ENCODE measurements at places on chromosomes 3 and 15.

DNA sequence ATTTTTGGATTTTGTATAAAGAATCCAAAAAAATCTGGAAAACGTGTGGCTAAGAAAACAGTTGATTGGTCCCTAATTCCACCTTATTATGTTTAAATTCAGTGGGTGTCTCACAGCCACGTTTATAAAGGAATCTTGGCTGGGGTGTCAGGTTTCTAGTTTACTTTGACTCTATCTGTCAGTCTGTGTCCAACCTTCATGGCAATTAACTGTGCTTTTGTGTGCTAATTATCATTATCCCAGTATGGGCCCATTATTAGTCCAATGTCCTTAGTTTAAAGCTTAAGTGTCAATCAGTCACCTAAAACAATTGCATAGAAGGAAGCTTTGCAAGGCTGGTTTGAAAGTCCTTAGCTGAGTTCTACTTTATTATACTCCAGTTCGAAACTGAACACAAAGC lies 3.7 kb upstream of the CNTN4 start:
- no peak for DNase-seq

- DNase-seq = no peak
These were observed 5.5 kb upstream of the ZNF662 start for GRCh38 chr3:42900226-42901072.

- DNase-seq = no peak
These were observed 3.4 kb downstream of the IGF1R start for GRCh38 chr15:98651581-98652220.

- no peak for DNase-seq
These were observed 8.5 kb upstream of the CHMP2B start for GRCh38 chr3:87218560-87218959.

DNA sequence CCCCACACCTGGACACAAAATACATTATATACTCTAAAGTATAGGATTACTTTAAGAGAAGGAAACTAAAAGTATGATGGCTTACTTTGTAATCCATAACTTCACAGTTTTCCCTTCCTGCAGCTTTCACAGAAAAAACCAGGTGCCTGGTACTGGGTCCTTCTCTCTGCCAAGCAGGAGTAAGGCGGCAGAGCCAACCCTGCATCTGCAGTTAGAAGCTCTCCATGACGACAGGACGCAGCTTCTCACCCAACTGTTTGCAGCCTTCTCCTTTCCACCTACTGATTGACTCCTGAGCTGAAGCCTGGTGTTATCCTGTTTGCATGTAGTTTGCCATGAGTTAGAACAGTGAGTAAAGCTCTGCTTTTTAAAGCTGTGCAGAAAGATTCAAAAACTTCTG lies 6.7 kb downstream of the MRAS start:
- DNase-seq = no peak

DNA sequence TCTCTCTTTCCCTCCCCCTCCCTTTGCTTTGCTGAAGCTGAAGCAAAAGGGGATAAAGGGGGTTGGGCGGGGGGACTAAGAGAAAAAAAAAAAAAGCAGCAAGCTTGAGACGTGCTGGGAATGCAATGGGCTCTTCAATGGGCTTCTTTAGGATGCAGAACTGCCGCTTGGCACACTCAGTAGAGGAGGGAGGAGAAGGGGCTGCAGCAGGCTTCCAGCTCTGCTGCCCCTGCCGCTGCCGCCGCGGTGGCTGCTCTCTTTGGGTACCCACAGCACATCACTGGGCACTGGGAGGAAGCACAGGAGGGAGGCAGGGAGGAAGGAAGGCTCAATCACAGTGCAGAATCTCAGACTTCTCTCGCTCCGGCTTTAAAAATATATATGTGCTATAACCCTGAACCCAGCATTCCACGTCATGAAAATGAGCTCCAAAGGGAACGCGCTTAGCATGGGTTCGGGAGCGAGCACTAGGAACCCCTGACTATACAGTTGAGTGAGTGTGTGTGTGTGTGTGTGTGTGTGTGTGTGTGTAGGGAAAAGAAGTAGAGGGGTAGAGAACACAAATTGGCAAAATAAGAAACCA lies 3.5 kb downstream of the SLITRK3 start:
- DNase-seq = no peak

- DNase-seq = no peak
These were observed 2.2 kb downstream of the PTPRG start for GRCh38 chr3:61563313-61564271.

DNA sequence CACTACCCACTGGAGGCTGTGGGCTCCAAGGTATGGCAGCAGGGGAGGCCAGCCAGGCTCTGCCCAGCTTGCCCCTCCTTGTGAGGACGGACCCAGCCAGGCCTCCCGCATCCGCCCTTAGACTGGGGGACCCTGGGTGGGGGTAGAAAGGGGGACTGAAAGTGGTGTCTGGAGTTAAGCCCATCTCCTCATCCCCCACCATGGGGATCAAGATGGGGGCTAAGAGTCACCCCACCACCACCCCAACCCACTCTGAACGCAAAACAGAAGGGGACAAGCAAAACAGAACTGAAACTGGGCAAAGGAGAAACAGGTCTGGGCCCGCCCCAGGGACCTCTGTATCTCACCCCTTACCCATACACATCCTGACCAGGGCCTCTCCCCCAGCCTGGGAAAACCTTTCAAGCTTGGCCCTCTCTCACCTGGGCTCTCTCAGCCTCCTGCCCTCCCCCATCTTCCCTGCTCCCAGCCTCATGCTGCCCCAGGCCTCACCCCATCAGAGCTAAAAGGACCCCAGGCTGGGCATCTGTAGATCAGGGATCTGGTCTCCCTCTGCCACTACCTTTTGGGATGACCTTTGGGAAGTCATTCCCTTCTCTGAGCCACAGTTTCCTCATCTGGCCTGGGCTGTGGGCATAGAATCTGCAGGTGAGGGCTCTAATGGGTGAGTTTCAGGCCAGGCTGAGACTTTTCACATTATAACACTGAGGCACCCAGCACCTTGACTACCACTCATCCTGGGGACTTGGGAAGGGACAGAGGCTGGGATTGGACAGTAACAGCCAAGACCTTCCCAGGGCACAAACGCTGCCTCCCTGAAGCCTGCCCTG lies 30.0 kb upstream of the CYP11A1 start:
- DNase-seq = no peak

GRCh38 chr3:63933459-63933858 lies 21.3 kb upstream of the SCAANT1 start:
- no peak for DNase-seq

DNA sequence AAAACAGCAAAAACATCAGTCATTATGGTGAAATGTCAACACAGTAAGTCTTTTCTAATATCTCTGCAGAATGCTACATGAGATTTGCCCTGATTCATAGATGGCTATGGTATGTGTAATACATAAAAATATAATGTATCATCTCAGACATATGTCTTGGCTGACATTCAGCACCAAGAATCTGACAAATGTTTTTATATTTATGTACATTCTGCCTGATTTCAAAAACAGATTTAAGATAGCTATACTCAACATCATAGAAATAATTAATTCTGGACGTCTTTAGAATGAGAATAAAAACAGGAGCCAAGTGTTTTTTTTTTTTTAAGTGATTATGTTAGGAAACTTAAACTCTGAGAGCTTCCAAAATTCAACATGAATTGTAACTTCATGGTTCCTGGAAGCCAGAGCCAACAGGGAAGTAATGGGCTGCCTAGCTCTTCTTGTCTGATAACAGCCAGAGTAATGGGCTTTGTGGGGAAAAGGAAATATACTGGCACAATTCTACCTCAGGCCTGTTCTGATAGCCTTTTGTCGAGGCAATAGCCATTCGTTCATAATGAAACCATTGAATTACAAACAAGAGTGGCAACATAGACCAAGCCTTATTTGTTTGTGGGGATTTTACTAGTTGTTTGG lies 184.4 kb downstream of the VGLL4 start:
- no peak for DNase-seq

- no peak for DNase-seq
These were observed 111.4 kb downstream of the HERC1 start for GRCh38 chr15:63722204-63722808.

DNA sequence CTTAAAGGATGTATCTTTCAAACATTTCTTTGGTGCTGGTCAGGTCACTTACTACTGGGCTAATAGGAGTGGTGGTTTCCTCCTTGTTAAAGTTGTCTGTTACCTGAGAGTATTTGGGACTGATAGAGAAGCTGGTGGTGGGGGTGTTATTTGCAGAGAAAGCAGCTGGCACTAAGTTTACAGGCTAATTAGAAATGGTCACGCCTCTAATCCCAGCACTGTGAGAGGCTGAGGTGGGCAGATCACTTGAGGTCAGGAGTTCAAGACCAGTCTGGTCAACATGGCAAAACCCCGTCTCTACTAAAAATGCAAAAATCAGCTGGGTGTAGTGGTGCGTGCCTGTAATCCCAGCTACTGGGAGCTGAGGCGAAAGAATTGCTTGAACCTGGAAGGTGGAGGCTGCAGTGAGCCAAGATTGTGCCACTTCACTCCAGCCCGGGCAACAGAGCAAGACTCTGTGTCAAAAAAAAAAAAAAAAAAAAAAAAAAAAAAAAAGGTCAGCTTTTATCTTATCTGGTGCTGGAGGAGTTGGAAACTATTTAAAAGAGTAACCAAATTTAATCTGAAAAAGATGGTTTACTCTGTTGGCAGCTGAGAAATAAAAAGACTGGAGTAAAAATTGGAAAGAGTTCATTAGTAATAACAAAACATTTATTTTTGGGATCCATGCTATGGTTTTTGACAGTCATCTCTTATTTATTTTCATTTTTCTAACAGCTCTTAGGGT lies 332.6 kb downstream of the PTPRG start:
- no peak for DNase-seq

DNA sequence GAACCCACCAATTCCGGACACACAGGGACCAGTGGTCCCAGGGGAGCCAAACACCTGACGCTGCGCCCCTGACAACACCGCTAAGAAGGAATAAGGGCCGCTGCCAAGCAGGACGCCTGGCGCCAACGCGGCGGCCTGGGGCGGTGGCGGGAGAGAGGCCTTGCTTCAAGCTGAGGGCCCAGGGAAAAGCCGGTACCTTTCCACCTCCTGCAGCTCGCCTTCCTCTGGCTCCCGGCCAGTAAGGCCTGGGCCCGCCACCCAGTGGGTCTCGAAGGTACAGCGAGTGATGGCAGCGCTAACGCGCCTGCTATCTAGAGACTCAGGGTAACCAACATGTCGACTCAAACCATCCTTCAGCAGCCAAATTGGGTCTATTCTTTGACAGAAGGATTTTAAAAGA lies 1074.1 kb downstream of the SI start:
- no peak for DNase-seq

DNA sequence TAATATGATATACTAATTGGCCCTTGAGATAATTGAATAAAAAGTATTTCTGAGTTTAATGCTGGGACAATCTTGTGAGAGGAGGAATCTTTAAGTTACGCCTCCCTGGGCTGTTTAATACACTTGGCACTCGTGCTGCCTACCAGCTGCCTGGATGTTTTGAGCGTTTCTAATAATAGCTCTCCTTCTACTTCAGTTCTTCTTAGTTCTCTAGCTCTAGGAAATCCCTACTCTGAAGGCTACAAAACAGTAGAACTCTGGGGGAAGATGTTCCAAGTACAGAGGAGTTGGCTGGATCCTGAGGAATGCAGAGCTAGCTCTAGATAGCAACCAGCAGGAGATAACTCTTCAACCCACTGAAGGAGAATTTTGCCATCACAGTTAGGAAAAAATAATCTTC lies 3.5 kb downstream of the NAALADL2 start:
- no peak for DNase-seq

- no peak for DNase-seq
These were observed 166.9 kb upstream of the PROK2 start for GRCh38 chr3:71951842-71952241.

GRCh38 chr3:82927309-82928253 lies 1166.1 kb upstream of the GBE1 start:
- no peak for DNase-seq

DNA sequence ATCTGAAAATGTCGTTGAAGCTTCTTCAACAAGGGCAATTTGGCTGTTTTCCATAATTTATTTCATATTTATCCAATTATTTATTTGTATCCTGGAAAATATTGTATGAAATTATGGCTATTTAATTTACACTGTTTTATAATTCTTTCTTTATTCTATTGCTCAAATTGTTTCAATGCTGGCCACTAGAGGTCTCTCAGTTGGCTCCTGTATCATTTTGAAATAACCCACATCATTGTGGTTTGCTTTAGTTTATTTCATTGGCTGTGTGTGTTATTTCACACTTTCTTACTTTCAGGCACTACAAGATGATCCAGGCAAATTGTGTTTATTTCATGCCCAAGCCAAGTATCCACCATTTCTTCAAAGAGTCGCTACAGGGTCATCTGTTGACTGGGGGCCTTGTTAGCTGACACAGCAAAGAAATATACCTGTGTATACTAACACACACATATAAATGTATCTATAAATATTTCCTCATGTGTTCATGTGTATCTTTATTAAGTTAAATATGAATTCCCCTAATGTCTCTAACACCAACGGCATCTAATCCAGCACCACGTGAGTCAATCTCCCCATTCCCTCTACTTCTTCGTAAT lies 86.2 kb downstream of the NPAP1 start:
- no peak for DNase-seq

DNA sequence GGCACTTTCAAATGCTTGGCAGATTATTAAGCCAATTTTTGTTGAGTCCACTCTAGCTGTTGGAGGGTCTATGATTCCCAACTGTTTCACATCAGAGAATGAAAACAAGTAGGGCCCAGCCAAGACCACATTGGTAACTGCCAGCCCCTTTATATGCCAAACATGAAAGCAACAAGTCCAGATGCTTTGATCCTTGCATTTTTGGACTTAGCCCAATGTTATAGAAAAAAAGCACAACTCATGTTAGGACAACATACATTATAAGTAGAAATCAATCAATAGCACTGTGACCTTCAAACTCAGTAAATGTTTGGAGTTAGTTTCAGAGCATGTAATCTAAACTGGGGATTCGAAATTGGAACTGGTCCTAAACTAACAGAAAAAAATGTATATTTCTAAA lies 674.7 kb downstream of the MECOM start:
- DNase-seq = no peak

DNA sequence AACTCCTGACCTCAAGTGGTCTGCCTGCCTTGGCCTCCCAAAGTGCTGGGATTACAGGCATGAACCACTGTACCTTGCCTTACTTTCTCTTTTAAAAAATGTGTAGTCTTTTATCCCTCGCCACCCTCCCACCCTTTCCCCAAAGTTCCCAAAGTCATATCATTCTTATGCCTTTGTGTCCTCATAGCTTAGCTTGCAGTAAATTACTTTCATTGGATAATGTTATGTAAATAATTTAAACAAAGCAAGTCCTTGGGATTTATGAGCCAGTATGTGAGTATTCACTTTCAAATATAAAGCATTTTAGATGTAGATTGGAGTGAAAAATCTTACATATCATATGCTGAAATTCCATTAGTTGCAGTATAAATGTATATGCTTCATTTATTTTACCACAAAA lies 11.0 kb downstream of the GTF2A2 start:
- no peak for DNase-seq

DNA sequence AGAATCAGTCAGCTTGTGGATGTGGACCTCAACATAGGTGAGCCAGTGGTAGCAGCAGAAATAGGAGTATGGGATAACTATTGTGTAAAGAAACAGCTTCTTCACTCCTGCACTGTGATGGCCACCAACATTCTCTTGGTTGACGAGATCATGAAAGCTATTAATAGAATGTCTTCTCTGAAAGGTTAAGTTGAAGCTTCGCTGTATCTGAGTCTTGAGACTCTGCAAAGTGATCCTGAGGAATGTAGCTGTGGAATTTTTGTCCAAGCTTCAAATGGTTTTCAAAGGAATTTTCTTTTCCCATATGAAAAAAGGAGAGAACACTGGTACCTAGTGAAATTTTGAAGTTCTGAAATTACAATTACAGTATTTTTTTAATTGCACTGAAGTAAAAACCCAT lies 146.3 kb downstream of the GMNC start:
- DNase-seq = no peak
